ENCODE measurements at places on chromosomes 1 and 21.

GRCh38 chr1:183783342-183783741 lies 21.6 kb upstream of the RGL1 start:
- DNase-seq, result no peak

- DNase-seq, result no peak
These were observed 31.0 kb upstream of the SOX13 start for GRCh38 chr1:204041803-204042505.

- no peak for DNase-seq
These were observed 15.6 kb upstream of the CSF1 start for GRCh38 chr1:109894823-109895719.

GRCh38 chr1:89588480-89588879 lies 44.4 kb upstream of the LRRC8C start:
- DNase-seq, result no peak

- DNase-seq, result no peak
These were observed 1.9 kb downstream of the CADM3 start for GRCh38 chr1:159173320-159173719.

GRCh38 chr1:86696522-86696921 lies 7.9 kb upstream of the SH3GLB1 start:
- DNase-seq, result no peak

- no peak for DNase-seq
These were observed 20.5 kb downstream of the TARBP1 start for GRCh38 chr1:234458352-234459017.

- DNase-seq, result no peak
These were observed 68.4 kb downstream of the DNM3 start for GRCh38 chr1:171909711-171910110.

- peak; percentile 51 for DNase-seq
These were observed at the start of gene CROCC for GRCh38 chr1:16921391-16922185. Gene CROCC (plus strand): TSS chr1:16921931. CDS start chr1:16922019, 88 bp downstream.

DNA sequence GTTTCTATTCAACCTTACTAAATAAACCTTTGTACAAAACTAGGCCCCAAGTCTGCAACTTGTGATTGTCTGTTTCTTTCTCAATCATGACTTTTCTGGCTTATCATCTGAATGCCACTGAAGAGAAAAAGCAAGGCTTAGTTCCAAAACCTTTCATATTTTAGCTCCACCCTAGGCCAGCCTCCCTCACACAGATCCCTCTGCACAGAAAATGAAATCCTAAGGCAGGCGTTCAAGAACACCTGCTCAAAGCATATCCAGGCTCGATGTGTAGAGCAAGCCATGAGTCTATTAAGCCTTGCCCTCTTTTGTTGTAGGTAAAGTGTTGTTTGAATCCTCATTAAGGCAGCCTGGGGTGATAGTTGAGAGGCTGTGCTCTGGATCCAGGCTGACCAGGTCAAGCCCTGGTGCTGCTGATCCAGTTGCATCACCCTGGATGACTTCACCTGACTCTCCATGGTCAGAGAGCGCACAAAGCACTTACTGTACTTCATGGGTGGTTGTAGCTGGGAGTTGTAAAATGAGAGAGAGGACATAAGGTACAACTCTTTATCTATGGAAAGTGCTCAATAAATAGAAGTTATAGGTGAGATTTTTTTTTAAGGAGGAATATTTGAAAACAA lies 39.0 kb downstream of the FYB2 start:
- no peak for DNase-seq

GRCh38 chr21:44572959-44573583 lies 458 bp upstream of the KRTAP10-4 start:
- DNase-seq, result no peak

GRCh38 chr1:65360648-65361047 lies 51.3 kb downstream of the DNAJC6 start:
- DNase-seq, result no peak
